Activated CD4-positive, alpha-beta T cell treated with anti-CD3 and anti-CD28 coated beads, Interleukin-2, amount 50 U/mL, for 4 hours (primary cell): ENCODE measurements at places on chromosomes 3 and 15.

- no peak for DNase-seq
Measured at GRCh38 chr15:64341961-64342360, 14.0 kb downstream of the CSNK1G1 start.

- no peak for DNase-seq
Measured at GRCh38 chr3:59280113-59280512, 230.3 kb upstream of the CFAP20DC start.

DNA sequence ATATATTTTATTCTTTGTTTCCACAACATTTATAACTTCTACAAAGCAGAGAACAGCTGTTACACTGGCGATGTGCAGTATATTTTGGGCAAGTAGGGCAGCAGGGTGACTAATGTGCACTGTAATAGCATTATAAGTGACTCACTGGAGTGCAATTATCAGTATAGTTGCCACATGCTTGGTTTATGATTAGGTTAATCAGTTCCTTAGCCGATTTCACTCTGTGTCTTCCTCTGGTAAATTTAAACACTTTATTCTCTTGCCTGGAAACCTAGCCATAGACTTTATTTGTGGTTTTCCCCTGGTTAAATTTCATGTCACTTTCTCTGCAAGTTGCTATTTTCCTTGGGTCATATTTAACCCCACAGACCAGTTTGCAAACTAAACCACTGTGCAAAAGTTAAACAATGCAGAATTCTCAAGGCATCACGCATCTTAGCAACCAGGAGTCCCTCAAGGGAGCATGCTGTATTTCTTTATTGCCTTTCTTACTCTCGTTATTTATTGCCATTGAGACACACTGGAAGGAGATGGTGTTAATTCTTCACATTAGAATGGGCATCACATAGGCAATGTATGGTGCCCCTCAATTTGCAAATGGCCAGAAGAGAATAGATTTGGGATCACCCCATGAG, 690.2 kb upstream of the DPPA4 start:
- no peak for DNase-seq

GRCh38 chr3:123302961-123303360, 101.2 kb downstream of the SEC22A start:
- no peak for DNase-seq

GRCh38 chr15:60916679-60917460, 312.2 kb downstream of the RORA start:
- DNase-seq: peak; percentile 91

- no peak for DNase-seq
Measured at GRCh38 chr3:126345231-126345630, 12.0 kb downstream of the KLF15 start.

DNA sequence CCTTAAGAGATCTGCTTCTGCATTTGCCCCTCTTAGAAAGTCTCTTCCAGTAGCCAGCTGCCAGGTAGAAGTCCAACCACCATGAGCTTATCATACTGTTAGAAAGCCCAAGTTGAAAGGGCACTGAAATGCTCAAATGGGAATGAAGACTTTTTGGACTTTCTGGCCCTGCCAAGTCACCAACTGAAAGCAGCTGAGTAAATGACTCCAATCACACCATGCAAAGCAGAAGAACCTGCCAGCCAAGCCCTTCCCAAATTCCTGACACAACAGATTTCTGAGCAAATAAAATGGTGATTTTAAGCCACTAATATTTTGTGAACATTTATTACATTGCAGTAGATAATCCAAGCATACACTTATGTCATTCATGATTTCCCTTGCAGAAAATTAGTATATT, 2.1 kb upstream of the CMTM8 start:
- DNase-seq: no peak

GRCh38 chr3:87733671-87734367, 325.0 kb downstream of the CGGBP1 start:
- no peak for DNase-seq

DNA sequence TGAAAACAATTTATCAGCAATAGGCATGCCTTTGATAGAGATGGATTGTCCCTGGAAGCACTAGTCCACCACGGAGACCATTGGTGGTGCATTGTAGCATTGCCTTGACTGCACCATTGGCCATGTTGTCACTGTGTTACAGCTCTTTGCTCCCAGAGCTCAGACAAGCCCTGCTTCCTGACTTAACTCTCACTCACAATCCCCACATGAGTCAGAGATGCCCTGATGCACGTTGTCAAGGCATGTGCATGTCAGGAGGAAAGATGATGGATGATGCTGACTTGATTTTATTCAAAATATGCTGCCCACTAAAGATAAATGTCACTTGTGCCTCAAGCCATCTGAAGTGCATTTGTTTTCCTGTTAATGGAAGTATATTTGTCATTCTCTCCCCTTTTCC, 266.1 kb downstream of the ARRDC4 start:
- DNase-seq: no peak

- DNase-seq: no peak
Measured at GRCh38 chr3:108820586-108820985, 2.0 kb upstream of the TRAT1 start.

DNA sequence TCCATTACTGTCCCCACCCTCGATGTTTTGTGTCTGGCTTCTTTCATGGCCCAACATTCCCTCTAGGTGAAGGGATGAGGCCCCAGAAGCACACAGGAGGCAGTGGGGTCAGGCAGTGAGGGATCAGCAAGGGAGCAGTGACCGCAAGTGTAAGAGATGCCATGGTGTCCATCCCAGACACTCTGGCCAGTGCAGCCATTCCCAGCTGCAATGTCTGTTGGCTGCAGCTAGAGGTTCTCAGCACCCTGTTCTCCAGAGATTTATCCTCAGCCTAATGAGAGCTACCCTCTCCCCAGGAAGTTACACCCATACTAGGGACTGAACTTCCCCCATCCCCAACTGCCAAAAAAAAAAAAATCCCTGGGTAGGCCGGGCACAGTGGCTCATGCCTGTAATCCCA, 40.2 kb downstream of the TRANK1 start:
- DNase-seq: no peak

DNA sequence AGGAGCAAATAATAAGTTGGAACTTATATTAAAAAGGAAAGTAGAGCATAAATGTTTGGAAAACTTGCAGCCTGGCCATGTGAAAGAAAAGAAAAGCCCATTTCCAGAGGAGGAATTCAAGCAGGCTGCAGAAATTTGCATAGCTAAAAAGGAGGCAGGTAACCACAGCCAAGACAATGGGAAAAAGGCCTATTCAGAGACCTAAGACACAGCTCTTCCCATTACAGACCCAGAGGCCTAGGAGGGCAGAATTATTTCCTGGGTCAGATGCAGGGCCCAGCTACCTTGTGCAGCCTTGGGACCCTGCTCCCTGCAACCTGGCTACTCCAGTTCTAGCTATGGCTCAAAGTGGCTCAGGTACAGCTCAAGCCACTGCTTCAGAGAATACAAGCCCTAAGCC, 234.6 kb upstream of the BCHE start:
- DNase-seq: no peak

- no peak for DNase-seq
Measured at GRCh38 chr3:125213364-125213755, 812 bp upstream of the SLC12A8 start.

GRCh38 chr3:161939918-161940620, 443.5 kb downstream of the OTOL1 start:
- no peak for DNase-seq

DNA sequence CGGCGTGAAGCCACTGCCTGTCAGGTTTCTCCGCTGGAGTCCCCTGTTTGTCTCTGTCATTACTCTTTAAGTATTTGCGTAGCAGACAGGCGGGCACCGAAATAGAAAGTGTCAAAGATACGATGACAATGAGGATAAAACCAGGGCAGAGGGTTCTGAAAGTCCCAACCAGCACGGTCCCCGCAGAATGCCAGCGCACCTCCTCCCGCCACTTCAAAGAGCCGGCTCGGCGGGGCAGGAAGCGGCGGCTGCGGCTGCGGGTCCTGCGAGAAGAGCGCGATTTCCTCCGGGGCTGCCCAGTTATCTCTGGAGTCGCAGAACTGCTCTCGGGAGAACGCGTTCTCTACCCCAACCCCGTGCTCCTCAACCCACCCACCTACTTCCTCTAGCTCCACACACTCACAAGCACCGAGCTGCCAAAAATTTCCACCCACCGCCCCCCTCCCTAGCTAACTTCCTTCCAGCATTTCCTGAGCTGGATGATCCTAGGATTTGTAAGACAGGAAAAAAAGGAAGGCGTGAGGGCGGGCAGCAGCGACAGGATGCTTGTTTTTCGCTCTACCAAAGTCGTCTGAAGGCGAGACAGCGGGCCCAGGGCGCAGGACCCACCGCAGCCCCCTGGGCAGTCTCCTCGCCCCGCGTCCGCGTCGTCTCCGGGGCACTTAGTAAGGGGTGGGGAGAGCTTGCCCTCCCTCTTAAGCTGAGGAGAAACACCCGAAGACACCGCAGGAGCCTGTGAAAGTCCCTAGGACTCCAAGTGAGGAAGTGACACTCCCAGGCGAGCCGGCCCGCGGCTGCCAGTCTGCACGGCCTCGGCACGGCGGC, at the start of gene ARHGAP31:
TSS of gene ARHGAP31 (plus strand) at position 513 of the 825 bp plus-strand sequence. CDS start 522 bp downstream, outside the sequence.
- DNase-seq: peak; percentile 73

GRCh38 chr3:175155172-175155571, 296.0 kb downstream of the NAALADL2 start:
- DNase-seq: no peak

DNA sequence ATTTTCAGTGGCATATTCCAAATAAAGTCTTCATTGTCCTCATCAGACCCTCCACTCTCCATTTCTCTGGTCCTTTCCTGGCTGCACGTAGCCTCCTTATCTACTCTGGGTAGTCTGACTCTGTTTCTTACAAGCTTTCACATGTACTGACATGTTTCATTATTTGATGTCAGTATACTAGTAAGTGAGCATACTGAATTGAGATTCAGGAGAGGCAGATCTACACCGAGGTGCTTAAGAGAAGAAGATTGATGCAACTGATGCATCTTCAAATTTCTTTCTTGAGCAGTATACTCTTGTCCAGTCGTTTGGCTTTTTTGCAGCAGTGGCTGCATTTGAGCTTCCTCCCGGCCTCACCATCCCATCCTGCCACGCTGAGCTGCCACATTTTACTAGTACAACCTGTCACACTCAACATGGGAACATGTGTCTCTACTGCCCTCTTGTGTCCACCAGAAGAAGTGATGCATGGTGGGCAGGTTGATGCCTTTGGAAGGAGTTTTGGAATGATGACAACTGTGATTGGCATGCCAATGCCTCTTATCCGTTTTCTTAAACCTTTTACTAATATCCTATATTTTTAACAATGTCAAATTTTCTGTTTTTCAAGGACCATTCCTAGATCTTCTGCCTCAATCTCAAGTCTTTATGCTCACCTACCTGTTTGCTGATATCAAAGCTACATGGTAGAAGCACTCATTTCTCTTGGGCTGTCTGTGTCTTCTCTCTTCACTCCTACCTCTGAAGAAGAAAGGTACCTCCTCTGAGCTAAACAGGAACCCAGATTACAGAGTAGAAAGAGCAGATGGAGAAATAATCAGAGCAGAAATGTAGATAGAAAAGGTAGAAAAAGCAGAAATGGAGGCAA, 38.7 kb downstream of the GUCA1C start:
- DNase-seq: peak; percentile 55

DNA sequence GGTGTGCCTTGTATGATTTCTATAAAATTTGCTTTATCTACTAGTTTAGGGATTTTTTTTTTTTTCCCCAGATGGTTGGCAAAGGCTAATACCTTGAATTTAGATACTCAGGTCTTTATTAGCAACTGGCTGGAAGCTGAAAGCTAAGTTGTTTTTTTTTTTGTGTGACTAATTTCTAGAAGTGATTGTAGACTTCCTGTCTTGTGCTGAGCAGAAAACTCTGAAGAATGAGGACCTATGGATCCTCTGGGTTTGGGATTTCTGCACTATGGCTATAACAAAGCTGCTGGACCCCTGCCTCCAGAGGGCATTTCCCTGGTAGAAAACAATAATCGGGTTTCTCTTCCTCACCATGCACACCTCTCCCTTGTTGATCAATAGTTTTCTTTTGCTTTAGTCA, 10.0 kb downstream of the ARIH2 start:
- DNase-seq: no peak

DNA sequence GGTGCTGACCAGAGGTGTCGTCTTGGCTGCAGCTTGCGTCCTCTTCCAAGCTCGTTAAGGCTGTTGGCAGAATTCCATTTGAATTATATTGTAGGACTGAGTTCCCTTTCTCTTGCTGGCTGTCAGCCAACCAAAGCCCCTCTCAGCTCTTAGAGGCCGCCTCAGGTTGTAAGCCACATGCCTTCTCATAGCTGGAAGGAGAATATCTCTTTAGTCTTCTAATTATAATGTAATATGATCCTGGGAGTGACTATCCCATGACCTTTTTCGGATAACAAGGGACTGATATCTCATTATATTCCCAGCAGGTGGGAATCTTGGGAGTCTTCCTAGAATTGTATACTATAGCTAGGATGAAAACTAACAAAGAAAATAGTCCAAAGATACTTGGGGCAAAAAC, 4.8 kb downstream of the SCG5 start:
- DNase-seq: no peak

DNA sequence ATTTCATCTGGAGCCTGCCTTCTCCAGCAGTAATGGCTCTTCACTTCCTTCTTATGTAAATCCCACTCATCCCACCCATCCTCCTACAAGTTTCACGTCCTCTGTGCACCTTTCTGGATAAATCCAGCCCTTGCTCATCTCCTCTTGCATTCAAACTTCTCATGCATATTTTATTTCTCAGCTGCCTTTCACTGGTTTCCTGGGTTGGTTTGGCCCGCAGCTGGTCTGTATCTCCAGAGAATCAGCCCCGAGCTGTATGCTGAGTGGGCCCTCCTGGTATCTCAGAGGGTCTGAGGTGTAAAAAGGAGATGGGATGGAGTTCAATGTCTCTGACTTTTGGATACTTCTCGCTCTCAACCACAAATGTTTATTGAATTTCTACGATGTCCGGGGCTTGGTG, 248.6 kb upstream of the FEZF2 start:
- no peak for DNase-seq

DNA sequence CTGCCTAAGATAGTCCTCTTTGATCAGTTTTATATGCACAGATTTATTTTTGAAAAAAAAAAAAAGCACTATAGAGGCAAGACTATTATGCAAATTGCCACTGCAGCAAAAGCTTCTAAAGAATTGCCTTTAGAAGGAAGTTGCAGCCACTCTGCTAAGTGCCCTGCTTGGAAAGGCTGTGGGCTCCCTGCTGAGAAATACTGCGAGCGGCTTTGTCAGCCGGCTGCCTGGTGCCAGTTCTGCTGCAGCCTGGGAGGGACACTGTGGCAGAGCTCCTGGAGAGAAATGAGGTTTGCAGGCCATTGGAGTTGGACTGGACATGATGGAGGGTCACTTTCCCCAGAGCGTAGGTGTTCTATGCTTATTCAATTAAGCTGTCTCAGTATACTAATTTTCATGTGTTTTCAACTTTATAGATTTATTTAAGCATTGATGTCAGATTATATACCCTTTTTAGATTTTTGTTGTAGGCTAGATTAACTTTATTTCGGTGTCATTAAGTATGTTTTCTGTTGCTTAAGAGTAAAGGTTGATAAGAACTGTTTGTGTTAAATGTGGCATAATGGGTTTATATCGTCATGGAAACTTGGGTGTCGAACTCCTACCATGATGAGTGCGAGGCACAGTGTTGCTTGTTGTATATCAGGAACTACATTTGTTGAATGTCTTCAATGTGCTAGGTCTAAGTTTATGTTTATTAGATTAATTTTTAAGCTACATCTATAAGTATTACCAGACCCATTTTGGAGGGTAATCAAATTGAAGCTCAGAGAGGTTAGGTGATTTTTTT, 6.6 kb downstream of the MAP2K5 start:
- no peak for DNase-seq
